Sigmoid colon (tissue), 7 donors: ENCODE measurements at places on chromosomes 12 and 14. TPM values are rescaled to one million over a fixed set of nuclear protein-coding genes. Genes with fewer than 3 reads are reported as not detected.

DNA sequence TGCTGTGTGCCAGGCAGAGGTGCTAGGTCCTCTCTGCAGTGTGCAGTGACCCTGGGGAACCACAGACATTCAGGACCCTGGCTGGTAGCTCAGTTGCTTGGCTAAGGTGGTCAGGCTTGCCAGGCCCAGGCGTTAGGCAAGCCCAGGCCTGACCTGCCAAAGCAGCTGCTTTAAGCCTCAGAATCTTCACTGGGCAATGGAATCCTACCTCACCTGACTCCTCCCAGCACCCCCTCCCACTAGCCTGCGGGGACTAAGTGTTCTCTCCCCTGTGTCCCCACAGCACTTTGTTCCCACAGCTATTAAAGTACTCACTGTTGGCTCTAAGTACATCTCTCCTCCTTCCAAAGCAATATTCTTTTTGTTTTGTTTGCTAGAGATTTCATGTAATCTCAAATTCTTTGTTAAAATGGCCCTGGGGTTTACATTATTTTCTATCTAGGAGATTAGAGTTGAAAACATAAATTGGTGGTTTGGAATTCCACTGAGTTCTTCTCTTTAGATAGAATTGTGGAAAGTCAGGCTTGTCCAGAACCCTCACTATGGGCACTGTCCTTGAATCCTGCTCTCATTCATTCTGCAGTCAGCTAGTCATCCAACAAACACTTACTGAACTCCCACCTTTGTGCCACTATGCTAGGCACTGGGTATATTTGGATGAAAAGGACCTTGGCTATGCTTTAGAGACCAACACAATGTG is 44.4 kb downstream of the DGLUCY start:
- no peak for DNase-seq

DNA sequence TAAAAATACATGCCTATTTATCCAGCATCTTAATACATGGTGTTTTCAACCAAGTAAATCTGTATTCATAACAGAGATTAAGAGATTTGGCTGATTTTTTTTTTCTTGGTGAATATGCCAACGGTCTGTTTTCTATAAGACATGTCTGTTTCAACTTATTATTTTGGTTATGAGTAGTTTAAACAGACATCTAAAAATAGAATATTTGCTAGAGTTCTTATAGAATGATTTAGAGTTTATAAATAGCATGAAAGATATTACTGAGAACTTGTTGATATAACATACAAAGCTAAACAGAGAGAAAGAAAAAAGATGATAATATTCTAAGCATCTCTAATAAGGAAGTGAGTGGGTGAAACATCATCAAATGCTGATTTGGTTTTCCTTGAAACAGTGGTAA is 199.9 kb downstream of the CCDC91 start:
- no peak for DNase-seq

The KIF26A gene
- 1.3 TPM for total RNA-seq

DNA sequence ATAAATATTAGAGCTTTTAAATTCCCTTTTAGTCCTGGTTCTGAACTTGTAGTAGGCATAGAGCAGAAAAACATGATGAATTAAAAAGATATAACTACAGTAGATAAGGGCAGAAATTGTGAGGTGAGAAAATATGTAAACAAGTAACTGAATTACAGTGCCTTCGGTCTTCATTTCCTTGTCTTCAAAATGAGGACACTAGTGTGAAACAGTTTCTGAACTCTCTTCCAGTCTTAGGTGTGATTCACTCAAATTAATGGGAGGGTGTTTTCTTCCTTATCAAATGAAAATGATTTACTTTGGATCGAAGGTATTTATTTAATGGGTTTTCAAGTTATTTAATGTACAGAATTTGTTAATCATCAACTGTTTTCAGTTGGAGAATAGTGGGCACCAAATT is 1.5 kb downstream of the FGD4 start:
- DNase-seq: no peak

DNA sequence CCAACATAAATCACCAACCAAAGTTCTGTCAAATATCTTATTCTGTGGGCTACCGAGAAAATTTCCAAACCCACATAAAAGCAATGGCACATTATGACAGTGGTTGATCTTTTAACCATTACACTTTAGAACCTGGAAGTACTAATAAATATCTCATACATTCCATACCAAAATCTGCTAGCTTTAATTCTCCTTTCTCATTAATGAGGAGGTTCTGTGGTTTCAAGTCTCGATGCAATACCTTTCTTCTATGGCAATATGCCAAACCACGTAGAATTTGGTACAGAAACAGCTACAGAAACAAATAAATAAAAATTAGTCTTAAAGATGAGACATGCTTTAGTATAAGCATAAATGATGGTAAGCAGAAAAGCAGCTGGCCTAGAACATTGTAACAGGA is 100.7 kb downstream of the ELK3 start:
- DNase-seq: no peak
